ENCODE measurements at places on chromosomes 16 and 17.

DNA sequence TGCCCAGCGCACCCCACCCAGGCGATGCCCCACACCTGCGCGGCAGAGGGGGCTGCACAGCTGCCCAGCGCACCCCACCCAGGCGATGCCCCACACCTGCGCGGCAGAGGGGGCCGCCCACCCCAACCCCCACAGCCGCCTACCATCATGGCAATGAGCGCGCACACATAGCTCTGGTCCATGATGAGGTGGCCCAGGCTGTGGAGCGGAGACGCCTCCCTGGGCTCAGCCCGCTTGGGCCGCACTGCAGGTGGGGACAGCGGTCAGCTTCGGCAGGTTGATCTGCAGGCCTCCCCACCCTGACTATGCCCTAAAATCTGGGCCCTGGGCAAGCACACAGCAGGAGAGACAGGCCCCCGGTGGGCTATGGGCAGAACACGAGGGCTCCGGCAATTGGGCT is 30.2 kb downstream of the CTU2 start:
- no peak for DNase-seq

DNA sequence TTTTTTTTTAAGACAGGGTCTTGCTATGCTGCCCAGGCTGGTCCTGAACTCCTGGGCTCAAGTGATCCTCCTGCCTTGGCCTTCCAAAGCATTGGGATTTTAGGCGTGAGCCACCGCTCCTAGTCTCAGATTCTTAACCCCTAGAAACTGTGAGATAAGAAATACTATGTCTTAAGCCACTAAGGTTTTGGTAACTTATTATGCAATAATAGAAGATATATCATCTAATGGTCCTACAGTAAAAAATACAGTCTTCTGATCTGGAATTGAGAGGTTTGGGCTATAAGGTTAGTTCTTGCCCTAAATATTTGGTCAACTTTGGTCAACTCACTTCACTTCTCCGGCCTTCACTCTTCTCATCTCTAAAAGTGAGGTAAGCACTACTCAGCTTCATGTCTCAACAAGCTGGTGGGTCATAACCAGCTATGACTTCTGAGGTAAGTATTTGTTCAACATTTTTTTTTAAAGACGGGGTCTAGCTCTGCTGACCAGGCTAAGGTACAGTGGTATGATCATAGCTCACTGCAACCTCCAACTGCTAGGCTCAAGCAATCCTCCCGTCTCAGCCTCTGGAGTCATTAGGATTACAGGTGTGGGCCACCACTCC is 14.7 kb downstream of the RAD51D start:
- DNase-seq = no peak

DNA sequence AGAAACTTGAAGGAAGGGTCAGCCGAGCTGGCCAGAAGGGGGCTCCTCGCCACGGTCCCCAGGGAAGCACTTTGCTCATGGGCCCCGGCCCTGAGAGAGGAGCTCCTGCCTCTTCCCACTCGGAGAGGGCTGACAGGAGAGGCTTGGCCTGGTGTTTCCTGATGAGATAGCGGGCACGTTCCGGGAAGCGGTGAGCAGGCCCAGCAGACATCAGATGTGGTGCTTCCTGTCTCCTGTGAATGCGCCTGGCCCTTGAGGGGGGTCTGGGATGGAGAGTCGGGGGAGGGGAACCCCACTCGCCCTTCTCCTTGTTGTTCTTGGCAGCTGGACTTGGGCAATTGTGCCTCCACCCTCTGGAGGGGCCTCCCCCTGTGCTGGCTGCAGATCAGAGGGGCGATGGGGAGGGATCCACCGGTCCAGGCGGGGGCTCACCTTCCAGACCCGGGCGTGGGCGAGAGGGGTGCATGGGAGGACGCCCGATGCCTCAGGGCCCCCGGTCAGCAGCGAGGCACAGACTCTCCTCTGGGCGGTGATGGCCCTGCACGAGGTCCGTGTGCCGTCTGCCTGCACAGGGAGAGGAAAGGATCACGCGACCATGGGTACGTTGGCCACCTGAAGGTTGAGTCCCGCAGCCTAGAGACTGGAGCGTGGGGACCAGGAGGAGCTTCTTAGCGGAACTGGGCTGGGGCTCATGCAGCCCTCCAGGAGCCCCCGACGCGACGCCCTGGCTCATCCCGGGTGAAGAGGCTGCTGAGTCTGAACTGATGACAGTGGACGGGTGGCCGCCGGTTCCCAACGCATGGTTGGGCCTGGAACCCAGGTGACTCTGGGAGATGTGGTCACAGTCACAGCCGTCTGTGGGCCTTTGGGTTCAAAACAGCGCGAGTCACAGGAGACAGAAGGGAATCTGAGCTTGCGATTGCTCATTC is 25.4 kb downstream of the METRNL start:
- no peak for DNase-seq

GRCh38 chr17:40086150-40087044 is 14.0 kb downstream of the NR1D1 start:
- peak; percentile 20 for DNase-seq

DNA sequence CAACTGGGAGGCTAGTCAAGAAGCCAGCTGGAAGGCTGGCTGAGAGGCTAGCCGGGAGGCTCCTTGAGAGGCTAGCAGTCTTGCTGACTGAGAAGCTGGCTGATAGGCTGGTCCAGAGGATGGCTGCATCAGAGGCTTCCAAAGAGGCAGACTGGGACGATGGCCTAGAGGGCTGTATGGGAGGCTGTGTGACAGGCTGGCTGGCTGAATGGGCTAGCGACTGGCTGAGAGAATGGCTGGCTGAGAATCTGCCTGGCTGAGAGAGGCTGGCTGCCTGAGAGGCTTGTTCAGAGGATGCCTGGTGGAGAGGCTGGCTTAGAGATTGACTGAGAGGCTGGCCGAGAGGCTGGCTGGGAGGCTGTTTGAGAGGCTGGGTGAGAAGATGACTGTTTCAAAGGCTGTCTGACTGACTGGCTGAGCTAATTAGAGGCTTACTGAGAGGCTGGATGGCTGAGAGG is 34.8 kb upstream of the ACSM2B start:
- DNase-seq = no peak

DNA sequence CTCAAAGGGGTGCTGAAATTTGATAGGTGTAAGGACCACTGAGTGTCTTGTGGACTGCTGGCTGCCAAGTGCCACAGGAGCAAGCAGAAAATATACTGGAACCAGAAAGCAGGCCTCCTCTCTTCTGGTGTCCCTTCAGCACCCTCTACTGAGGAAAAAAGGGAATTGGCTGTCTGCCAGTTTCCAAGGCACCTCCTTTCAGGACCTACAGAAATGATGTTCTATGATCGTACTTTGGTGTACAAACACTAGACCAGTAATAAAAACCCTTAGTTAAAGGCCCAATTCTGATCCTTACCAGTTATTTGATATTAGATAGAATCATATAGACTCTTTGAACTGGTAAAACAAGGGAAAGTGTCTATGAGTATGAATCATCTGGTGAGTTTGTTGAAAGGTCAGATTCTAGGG is 35.8 kb upstream of the BCAS3 start:
- DNase-seq = peak; percentile 70

DNA sequence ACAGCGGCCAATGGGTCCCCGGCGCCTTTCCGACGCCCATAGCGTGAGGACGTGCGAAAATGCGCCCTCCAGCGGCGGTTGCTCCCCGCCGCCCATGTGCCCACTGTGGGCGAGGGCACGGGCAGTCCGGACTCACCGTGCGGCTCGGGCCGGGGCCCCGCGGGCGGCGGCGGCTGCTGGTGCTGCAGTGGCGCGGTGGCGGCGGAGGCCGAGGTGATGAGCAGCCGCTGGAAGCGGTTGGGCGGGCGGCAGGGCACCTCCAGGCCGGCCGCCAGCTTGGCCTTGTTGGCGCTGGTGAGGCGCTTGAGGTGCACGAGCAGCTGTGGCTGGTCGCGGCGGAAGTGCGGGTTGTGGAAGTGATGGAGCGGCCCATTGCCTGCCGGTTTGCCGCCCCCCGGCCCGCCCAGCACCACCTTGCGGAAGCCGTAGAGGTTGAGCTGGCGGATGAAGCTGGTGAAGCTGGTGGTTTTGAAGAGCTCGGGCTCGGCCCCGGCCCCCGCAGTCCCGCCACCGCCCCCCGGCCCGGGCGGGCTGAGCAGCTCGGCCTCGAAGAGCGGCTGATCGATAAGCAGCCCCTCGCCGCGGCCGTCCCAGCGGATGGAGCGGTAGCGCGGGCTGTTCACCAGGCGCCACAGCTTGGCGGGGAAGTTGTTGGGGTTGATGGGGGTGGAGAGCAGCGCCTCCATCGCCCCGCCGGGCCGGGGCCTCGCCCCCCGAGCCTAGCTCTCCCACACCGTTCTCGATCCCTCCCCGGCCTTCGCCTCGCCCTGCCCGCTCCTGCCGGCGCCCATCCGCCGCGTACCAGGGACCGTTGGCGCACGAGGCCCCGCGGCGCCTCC is at the start of gene HSF5:
HSF5 (minus strand) TSS at position 820 of the 839 bp plus-strand sequence; CDS start at position 686, 134 bp downstream.
- DNase-seq = no peak

DNA sequence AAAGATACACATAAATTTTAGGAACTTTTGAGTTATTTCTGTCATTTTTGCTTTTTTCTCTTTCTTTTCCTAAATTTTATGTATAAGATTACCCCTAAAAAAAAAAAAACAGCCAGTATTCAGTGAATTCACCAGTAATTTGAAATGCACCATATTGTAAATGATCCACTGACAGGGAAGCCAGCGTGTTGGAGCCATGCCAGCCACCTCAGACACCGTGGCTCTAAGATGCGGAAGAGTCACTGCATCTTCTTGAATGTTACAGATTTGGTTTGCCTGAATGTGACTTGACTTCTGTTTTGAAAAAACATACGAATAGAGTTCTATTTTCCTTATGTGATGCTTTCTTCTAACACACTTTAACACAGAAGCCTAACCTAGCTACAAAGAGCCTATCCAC is 37.4 kb downstream of the CLUAP1 start:
- no peak for DNase-seq

GRCh38 chr17:43352579-43353331 is 46.0 kb upstream of the ARL4D start:
- DNase-seq = no peak

DNA sequence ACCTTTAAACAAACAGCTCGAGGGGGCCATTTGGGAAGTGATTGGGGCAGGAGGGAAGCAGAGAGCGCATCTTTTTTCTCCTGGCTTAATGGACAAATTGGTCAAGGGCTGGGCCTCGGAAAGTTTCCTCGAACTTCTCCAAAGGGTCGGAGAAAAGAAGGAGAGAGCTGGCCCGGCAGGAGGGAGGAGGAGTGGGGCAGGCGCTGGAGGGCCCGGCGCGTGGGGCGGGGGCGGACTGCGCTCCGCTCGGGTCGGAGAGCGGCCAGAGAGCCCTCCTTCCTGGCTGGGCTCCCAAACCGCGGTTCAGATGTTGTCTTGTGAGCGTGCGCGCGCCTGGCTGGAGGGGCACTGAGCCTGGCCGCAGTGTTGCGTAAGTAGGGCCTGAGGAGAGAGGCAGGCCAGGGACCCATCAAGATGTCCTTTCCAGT is 1.2 kb downstream of the MMP2 start:
- DNase-seq = peak; percentile 15

- no peak for DNase-seq
Observed at GRCh38 chr17:4973256-4974114, 5.9 kb upstream of the SPAG7 start.

DNA sequence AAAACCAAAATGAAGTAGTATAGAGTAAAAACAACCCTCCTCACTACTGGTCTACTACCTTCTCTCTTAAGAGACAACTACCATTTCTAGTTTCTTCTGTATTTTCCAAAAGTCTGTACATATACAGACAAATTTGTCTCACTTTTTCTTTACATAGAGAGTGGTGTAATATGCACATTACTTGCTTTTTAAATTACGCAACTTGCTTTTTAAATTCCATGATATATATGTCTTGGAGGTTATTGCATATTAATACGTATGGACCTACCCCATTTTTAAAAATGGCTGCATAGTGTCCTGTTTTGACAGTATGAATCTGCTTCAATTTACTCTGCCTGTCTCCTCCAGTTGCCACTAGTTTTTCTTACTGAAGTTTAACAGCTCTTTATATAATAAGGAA is 42.5 kb upstream of the AQP8 start:
- DNase-seq = no peak

DNA sequence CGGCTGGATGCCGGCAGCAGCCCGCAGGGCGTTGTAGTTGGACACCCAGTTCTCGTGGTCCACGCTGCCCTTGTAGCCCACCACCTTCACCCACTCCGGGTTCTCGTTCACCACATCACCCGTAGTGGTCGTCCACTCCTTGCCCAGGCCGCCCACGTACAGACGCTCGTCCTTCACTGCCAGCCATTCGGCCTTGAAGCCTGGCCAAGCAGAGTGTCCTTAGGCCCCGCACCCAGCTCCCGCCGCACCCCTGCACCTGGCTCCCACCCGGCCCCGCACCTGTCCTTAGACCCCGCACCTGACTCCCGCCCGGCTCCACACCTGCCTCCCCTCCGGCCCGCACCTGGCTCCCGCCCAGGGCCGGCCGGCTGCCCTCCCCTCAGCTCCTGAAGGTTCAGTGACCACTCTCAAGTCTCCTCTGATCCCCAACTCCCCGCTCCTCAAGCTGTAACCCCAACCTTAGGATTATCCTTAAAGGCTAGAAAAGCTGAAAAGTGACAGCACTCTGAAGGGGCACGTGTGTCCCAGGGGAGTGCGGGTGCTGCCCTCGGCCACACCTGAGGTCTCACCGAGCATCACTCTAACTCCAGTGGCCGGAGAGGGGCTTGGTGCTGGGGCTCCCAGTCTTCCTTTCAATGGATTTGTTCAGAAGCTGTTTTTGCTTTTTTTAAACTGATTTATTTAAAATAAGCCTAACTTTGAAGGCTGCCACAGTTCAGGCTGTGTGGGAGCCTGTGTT is 14.4 kb downstream of the CANT1 start:
- DNase-seq = no peak

DNA sequence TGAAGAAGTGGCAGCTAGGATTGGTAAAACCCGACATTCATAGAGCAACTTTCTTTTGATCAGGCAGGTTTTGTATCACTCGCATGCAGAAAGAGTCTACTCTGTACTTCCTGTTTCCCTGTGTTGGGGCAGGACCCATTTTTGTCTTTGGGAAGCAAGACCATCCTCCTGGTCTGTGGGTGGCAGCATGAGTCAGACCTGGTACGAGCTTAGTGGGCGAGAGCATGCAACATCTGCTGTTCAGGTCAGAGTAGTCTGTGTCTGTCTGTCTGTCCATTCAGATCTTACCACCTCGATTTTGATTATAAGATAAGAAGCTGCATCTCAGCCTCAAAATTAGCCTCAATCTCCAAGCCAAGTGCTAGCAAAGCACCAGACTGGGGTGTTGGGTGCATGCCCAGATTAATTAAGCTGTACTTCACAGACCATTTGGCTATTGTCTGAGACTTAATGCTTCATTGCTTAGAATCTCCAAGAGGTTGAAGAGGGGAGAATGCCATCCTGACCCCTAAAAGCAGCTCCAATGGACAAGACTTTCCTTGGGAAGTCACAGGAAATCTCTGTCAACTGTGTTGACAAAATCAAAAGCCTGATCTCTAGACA is 110.9 kb downstream of the XYLT1 start:
- DNase-seq = peak; percentile 4

- DNase-seq = peak; percentile 85
Observed at GRCh38 chr17:8192070-8192815, 2.3 kb upstream of the BORCS6 start.

GRCh38 chr17:76440751-76441362 is 12.1 kb downstream of the UBE2O start:
- DNase-seq = no peak

Data from kidney glomerular epithelial cell (primary cell).